ENCODE measurements at places on chromosomes 6 and 20.

- H3K4me3 ChIP-seq: no peak overlapping the region
- H3K27ac ChIP-seq: no peak overlapping the region
- H3K4me1 ChIP-seq: peaks cover 9% of the 10 kb centered on the region
- DNase-seq: no peak
- H3K36me3 ChIP-seq: no peaks in the 10 kb centered on the region
- no peaks in the 10 kb centered on the region for H3K27me3 ChIP-seq
These were observed 1.8 kb upstream of the MAP7 start for GRCh38 chr6:136552054-136552453.

- no peaks in the 10 kb centered on the region for H3K27me3 ChIP-seq
- H3K4me1 ChIP-seq: no peaks in the 10 kb centered on the region
- DNase-seq: peak; percentile 56
These were observed 18.5 kb downstream of the SNRPB start for GRCh38 chr20:2451939-2452732.

- H3K36me3 ChIP-seq: no peaks in the 10 kb centered on the region
- no peaks in the 10 kb centered on the region for H3K27me3 ChIP-seq
- no peak overlapping the region for H3K4me3 ChIP-seq
- H3K27ac ChIP-seq: no peak overlapping the region
- no peaks in the 10 kb centered on the region for H3K4me1 ChIP-seq
- no peak for DNase-seq
These were observed 81.0 kb downstream of the SMLR1 start for GRCh38 chr6:130908188-130908587.

GRCh38 chr6:125307964-125308615 is 6.3 kb upstream of the HDDC2 start:
- no peaks in the 10 kb centered on the region for H3K27me3 ChIP-seq
- H3K4me3 ChIP-seq: no peak overlapping the region
- no peak for DNase-seq
- no peaks in the 10 kb centered on the region for H3K36me3 ChIP-seq

- DNase-seq: no peak
- no peak overlapping the region for H3K4me3 ChIP-seq
- H3K36me3 ChIP-seq: no peaks in the 10 kb centered on the region
- H3K4me1 ChIP-seq: no peaks in the 10 kb centered on the region
These were observed 140.1 kb downstream of the QKI start for GRCh38 chr6:163554663-163555062.

- DNase-seq: no peak
- H3K4me1 ChIP-seq: no peaks in the 10 kb centered on the region
- no peak overlapping the region for H3K27ac ChIP-seq
These were observed 46.4 kb downstream of the PTPRA start for GRCh38 chr20:2919518-2920245.

- peak overlapping the region; percentile 4 for H3K4me3 ChIP-seq
- peaks cover 10% of the 10 kb centered on the region for H3K4me1 ChIP-seq
- H3K27me3 ChIP-seq: no peaks in the 10 kb centered on the region
- H3K27ac ChIP-seq: peak overlapping the region; percentile 64
- peak; percentile 80 for DNase-seq
These were observed 179.3 kb downstream of the MTHFD1L start for GRCh38 chr6:151044465-151045441.

DNA sequence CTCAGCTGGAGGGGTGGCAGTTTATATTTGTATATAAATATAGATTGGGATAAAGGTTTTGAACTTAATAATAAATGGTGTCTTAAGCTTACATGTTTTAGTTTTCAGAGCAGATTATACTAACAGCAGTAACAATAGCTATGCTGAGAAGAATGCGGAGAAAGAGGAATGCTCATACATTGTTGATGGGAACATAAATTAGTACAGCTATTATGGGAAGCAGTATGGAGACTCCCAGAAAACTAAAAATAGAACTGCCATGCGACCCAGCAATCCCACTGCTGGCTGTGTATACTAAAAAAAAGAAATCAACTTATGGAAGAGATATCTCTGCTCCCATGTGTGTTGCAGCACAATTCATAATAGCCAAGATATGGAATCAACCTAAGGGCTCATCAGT is 127.9 kb downstream of the BCKDHB start:
- DNase-seq: no peak
- H3K36me3 ChIP-seq: no peaks in the 10 kb centered on the region
- H3K27ac ChIP-seq: no peak overlapping the region
- no peaks in the 10 kb centered on the region for H3K4me1 ChIP-seq
- no peak overlapping the region for H3K4me3 ChIP-seq

DNA sequence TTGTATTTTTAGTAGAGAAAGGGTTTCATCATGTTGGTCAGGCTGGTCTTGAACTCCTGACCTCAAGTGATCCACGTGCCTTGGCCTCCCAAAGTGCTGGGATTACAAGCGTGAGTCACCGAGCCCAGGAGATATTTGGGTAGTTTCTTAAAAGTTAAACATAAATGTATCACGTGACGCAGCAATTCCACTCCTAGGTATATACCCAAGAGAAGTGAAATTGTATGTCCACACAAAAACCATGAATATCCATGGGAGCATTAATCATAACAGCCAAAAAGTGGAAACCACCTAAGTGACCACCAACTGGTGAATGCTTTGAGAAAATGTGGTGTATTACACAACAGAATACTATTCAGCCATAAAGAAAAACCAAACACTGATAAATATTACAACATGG is 164.8 kb downstream of the MRPL14 start:
- H3K27ac ChIP-seq: no peak overlapping the region
- H3K36me3 ChIP-seq: no peaks in the 10 kb centered on the region
- no peaks in the 10 kb centered on the region for H3K27me3 ChIP-seq
- H3K4me1 ChIP-seq: no peaks in the 10 kb centered on the region

- no peaks in the 10 kb centered on the region for H3K4me1 ChIP-seq
- no peak overlapping the region for H3K4me3 ChIP-seq
- no peak overlapping the region for H3K27ac ChIP-seq
- H3K27me3 ChIP-seq: no peaks in the 10 kb centered on the region
These were observed 58.5 kb upstream of the HIVEP1 start for GRCh38 chr6:11953641-11954040.

DNA sequence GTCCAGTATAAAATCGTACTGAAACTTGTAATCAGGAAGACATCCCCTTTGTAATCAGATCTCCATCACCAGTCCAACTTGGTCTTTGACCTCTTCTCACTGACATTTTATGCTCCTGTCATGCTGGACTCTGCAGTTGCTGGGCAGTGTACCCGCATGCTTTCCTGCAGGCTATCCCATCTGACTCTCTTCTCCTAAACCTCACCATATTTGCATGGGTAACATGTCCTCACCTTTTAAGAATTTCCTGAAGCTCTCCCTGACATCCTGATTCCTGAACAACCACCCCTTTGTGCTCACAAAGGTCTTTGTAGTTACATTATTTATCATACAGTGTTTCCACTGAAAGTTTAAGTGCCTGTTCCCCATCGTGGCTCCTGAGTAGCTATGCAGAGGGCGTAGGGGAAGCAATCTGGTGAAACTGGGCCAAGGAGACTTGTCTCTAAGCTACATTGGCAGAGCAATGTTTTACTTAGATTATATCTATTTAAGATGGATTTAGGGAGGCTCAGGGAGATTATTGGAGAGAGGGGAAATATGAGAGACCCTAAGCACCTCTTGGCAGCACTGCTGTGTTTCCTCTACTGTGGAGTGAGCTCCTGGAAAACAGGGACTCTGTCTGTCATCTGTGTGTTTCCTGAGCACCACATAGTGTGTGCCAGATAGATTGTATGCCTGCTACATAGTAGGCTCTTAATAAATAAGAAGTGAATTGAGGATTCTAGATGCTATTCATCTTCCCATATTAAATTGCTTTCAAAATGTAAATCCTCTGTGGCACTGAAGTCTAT is 124.0 kb downstream of the LAMA2 start:
- H3K36me3 ChIP-seq: no peaks in the 10 kb centered on the region
- no peaks in the 10 kb centered on the region for H3K27me3 ChIP-seq
- H3K4me3 ChIP-seq: no peak overlapping the region
- H3K4me1 ChIP-seq: peaks cover 1% of the 10 kb centered on the region
- no peak for DNase-seq

- no peaks in the 10 kb centered on the region for H3K36me3 ChIP-seq
- H3K4me1 ChIP-seq: no peaks in the 10 kb centered on the region
- DNase-seq: no peak
- H3K27ac ChIP-seq: no peak overlapping the region
- H3K4me3 ChIP-seq: no peak overlapping the region
These were observed 41.8 kb downstream of the GPR63 start for GRCh38 chr6:96795481-96795880.

DNA sequence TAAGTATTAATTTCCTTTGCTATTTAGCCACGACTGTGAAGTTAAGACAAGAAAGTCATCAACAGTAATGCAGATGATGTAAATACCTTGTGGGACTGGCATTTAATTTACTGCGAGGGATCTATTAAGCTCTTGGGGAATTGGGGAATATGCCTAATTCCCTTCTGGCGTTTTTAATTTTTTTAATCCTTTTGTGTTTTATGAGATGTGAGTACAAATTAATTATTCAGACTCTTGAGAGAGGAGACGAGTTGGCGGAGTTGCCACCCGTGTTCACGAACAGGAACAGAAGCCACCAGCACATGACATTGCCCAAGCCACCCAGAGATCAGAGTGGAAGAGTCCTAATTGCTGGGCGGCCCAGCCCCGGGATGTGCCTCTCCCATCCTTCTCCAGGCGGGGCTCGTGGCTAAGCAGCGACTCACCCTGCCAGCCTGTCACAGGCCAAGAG is 533 bp upstream of the CRYBG1 start:
- DNase-seq: no peak
- no peaks in the 10 kb centered on the region for H3K27me3 ChIP-seq
- H3K4me1 ChIP-seq: peaks cover 5% of the 10 kb centered on the region
- no peaks in the 10 kb centered on the region for H3K36me3 ChIP-seq

DNA sequence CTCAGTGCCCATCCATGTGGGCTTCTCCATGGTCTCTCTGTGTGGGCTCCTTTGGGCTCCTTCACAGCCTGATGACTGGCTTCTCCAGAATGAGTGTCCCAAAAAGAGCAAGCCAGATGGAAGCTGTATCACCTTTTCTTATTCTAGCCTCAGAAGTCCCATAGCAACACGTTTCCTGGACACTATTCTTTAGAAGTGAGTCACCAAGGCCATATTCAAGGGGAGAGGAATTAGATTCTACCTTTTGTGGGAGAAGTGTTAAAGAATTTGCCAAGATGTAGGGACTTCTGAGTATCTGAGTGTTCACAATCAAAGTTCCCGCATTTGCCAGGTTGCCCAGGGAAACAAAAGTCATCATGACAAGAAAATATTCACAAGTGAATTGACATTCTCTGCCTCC is 20.7 kb upstream of the TBC1D22B start:
- no peak overlapping the region for H3K4me3 ChIP-seq
- no peak for DNase-seq
- H3K27me3 ChIP-seq: no peaks in the 10 kb centered on the region
- no peaks in the 10 kb centered on the region for H3K36me3 ChIP-seq

- no peaks in the 10 kb centered on the region for H3K36me3 ChIP-seq
- H3K4me3 ChIP-seq: no peak overlapping the region
- H3K27ac ChIP-seq: no peak overlapping the region
- no peaks in the 10 kb centered on the region for H3K27me3 ChIP-seq
These were observed 319.5 kb upstream of the HSF2 start for GRCh38 chr6:122079916-122080315.

DNA sequence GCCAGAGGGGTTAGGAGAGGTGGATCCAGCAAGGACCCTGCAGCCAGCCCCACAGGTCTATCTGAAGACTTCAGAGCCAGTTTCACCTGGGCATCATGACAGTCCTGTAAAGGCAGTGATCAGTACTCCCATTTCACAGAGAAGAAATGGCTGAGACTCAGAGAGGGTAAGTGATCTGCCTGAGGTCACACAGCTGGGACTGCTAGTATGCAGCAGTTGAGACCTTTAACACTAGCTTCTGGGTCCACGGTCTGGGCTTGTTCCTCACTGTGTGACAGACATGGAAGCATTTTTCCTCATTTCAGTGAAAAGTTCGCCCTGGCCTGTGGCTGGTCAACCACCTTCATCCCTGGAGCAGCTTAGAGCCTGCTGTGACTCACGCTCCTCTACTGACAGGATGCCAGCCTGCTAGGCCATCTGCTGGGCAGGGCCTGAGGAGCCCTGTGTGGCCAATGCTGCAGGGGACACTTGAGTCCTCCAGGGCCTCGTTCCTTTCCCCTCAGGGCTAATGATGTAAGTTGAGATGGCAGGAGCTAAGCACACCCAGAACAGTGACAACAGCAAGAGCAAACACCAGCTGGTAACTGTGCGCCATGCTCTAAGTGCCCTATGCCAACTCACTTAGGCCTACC is 192.0 kb downstream of the LRFN2 start:
- H3K4me1 ChIP-seq: peaks cover 3% of the 10 kb centered on the region
- DNase-seq: no peak
- H3K4me3 ChIP-seq: no peak overlapping the region
- H3K36me3 ChIP-seq: no peaks in the 10 kb centered on the region
- no peak overlapping the region for H3K27ac ChIP-seq
- H3K27me3 ChIP-seq: no peaks in the 10 kb centered on the region

DNA sequence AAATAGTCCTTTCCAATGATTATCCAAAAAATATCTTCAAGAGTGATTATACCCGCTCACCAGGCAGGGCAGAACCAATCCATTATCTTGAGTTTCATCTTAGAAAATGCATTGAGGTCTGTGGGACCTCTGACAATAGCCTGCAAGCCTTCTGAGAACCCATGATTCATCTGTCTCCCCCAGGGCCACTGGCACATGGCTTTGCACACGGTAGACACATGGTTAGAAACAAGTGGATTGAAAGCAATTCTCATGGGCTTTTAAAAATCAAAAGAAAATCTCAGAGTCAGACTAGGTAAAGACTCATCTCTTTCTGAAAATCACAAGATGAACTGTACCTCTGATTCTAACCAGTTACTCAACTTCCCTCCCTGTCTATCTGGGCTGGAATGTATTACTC is 15.5 kb downstream of the GNAS-AS1 start:
- no peak overlapping the region for H3K27ac ChIP-seq
- DNase-seq: no peak
- no peaks in the 10 kb centered on the region for H3K4me1 ChIP-seq
- no peaks in the 10 kb centered on the region for H3K27me3 ChIP-seq
- no peak overlapping the region for H3K4me3 ChIP-seq
- no peaks in the 10 kb centered on the region for H3K36me3 ChIP-seq

GRCh38 chr6:167858086-167858591 is 31.4 kb downstream of the AFDN start:
- H3K27me3 ChIP-seq: no peaks in the 10 kb centered on the region
- no peaks in the 10 kb centered on the region for H3K36me3 ChIP-seq
- H3K27ac ChIP-seq: no peak overlapping the region
- no peak for DNase-seq

DNA sequence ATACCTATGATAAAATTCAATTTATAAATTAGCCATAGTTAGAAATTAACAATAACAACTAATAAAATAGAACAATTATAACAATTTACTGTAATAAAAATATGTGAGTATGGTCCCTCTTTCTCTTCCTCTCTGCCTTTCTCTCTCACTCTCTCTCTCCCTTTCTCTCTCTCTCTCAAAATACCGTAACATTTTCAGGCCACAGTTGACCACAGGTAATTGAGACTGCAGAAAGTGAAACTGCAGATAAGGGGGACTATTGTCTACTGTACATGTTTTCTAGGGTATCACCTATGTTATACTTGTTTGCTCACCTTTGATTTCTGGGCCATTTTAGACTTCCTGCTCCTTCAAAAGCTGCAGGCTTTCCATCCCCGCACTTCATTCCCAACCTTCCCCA is 46.8 kb downstream of the LY86 start:
- no peaks in the 10 kb centered on the region for H3K27me3 ChIP-seq
- H3K4me1 ChIP-seq: no peaks in the 10 kb centered on the region
- H3K4me3 ChIP-seq: no peak overlapping the region
